ENCODE measurements at places on chromosomes 11 and 22. TPM values are rescaled to one million over a fixed set of nuclear protein-coding genes. Genes with fewer than 3 reads are reported as not detected.

GRCh38 chr22:30892731-30893221 lies 75.8 kb downstream of the MORC2 start:
- DNase-seq: no peak

DNA sequence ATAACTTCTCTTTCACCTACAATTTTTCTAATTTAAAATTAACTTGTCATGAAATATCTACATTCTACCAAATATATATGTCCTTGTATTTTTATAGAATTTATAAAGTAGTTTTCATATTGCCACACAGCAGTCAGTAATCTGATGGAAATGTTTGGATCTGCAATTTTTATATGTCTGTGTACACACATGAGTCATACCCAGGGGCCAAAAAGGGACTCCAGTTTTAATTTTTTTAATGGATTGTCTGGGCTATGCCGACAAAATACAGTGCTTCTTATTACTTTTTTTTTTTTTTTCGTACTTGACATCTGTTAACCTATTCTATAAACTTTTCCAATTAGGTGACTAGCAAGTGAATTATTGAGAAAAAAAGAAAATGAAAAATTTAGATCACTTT lies 6.3 kb downstream of the GUCY1A2 start:
- peak; percentile 12 for DNase-seq

DNA sequence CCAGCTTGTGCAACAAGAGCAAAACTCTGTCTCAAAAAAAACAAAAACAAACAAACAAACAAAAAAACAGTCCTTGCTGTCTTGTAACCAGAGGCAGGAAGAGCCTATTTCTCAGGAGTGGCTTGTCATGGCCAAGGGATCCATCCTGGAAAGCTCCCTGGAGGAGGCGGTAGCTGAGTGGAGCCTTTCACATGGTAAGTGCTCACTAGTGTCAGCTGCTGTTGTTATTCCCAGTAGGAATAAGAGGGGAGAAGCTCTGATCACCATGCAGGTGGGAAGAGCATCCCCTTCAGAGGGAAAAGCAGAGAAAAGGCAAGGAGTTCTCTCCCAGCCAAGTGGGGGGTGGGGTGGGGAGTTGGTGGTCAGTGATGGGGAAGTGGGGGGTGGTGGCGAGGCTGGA lies 54.6 kb upstream of the WNT7B start:
- DNase-seq: no peak

GRCh38 chr22:48955351-48956311 lies 872.0 kb downstream of the BRD1 start:
- no peak for DNase-seq

GRCh38 chr22:44080936-44081861 lies 57.1 kb downstream of the PARVB start:
- DNase-seq: peak; percentile 44

DNA sequence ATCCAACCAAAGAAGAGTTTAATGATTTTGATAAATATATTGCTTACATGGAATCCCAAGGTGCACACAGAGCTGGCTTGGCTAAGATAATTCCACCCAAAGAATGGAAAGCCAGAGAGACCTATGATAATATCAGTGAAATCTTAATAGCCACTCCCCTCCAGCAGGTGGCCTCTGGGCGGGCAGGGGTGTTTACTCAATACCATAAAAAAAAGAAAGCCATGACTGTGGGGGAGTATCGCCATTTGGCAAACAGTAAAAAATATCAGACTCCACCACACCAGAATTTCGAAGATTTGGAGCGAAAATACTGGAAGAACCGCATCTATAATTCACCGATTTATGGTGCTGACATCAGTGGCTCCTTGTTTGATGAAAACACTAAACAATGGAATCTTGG lies 23.9 kb downstream of the KDM4D start:
- DNase-seq: no peak

- peak; percentile 93 for DNase-seq
These were observed at the start of gene CYP2R1 for GRCh38 chr11:14892036-14892556. Gene CYP2R1, minus strand, starts transcription at chr11:14892231. Its CDS starts 26 bp downstream, at chr11:14892205.

GRCh38 chr11:78078218-78079167 lies 1.2 kb downstream of the NDUFC2 start:
- DNase-seq: no peak

- peak; percentile 90 for DNase-seq
These were observed 17.3 kb upstream of the PRR5 start for GRCh38 chr22:44684506-44685383.

DNA sequence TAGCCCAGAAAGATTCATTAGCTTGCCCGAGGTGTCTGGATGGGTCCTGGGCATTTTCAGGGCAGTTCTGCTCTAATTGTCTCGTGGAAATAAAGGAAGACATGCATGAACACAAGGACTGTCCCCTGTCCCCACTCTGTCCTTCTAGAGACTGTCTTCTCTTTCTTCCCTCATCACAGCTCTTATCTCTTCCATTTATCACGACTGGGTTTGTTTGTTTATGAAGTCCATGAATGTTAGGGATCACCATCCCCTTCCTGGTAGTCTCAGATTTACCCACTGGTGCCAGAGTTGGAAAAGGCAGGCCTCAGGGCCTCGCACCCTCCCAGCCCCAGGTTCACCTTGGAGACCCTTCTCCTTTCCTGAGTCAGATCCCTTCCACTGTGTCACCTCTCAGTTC lies 134.8 kb downstream of the PARVA start:
- no peak for DNase-seq

GRCh38 chr11:119739021-119739703 lies 10.2 kb upstream of the NECTIN1 start:
- DNase-seq: no peak

The UBQLN3 gene
- not detected for total RNA-seq

The WNT11 gene
- total RNA-seq: not detected
